Cardiac septum (tissue), 1 donor: ENCODE measurements at places on chromosomes 5 and 9. TPM values are rescaled to one million over a fixed set of nuclear protein-coding genes. Genes with fewer than 3 reads are reported as not detected.
A peak's percentile ranks its signal among the peaks of the same experiment; 100 is the strongest.

DNA sequence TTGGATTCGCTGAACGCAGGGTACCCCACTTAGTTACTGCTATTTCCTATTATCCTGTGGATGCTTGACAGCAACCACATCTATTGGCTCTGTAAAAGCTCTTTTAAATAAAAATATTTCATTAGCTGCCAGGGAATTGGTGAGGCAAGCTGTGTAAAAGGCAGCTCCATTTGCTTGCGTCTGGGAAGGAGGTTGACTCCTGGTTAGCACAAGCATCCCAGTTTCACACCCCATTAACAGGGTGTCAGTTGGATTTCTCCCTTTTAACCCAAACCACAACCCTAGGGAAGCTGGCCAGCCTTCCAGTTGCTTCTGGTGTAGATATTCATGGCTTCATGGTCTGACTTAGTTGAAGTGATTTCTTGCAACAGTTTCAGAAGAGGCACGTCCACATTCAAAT is 151.0 kb downstream of the GPBP1 start:
- DNase-seq = no peak

- DNase-seq = no peak
Observed at GRCh38 chr9:128169925-128170324, 9.9 kb downstream of the BBLN start.

GRCh38 chr5:1706428-1706827 is 93.2 kb downstream of the MRPL36 start:
- DNase-seq = no peak

The ABO gene
- total RNA-seq = 2.0 TPM

DNA sequence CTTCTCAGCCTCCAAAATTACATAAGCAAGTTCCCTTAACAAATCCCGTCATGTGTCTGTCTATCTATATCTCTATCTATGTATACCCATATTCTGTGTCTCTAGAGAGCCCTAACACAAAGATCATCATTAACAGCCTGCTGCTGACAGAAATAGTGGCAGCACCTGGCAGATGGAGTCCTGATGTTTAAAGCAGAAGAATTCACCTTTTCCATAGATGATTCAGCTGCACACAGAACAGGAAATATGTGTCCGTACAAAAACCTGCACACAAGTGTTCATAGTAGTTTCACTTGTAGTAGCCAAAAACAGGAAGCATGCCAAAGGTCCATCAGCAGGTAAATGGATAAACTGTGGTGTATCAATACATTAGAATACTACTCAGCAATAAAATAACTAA is 45.0 kb upstream of the ACO1 start:
- DNase-seq = no peak

The ZNF454 gene
- total RNA-seq = 1.7 TPM

- DNase-seq = no peak
Observed at GRCh38 chr9:135978642-135979546, 17.7 kb upstream of the UBAC1 start.

DNA sequence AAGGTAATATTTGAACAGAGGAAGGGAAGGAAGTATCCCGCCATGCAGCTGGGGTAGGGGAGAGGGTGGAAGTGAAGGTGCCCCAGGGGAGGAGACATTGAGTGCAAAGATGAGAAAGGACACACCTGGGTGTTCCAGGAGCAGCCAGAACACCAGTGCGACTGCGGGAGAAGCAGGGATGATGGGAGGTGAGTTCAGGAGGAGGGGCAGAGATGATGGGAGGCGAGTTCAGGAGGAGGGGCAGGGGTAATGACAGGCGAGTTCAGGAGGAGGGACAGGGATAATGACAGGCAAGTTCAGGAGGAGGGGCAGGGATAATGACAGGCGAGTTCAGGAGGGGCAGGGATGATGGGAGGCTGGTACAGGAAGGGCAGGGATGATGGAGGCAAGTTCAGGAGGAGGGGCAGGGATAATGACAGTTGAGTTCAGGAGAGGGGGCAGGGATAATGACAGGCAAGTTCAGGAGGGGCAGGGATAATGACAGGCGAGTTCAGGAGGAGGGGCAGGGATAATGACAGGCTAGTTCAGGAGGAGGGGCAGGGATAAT is 17.2 kb upstream of the SPOCK1 start:
- no peak for DNase-seq

The PTGER4 gene
- 6.1 TPM for total RNA-seq

- no peak for DNase-seq
Observed at GRCh38 chr5:16561660-16562059, 55.1 kb downstream of the RETREG1 start.

DNA sequence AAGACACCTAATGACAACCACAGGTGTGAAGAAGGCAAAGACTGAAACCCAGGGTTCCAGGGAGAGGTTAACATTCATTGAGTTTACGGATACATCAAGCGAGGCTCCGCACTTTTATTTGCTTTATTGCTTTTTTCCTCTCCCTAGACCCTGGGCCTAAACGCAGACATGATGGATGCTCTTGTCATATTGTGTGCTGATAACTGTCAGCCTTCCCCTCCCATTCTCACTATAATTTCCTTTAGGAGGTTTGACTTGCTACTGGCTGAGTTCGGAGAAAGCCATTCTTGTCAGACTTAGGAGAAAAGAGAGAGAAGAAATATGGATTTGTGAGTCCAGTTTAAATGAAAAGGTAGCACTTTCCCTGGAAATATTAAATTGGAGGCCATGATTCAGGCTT is 471.6 kb downstream of the DNAH5 start:
- DNase-seq = no peak

DNA sequence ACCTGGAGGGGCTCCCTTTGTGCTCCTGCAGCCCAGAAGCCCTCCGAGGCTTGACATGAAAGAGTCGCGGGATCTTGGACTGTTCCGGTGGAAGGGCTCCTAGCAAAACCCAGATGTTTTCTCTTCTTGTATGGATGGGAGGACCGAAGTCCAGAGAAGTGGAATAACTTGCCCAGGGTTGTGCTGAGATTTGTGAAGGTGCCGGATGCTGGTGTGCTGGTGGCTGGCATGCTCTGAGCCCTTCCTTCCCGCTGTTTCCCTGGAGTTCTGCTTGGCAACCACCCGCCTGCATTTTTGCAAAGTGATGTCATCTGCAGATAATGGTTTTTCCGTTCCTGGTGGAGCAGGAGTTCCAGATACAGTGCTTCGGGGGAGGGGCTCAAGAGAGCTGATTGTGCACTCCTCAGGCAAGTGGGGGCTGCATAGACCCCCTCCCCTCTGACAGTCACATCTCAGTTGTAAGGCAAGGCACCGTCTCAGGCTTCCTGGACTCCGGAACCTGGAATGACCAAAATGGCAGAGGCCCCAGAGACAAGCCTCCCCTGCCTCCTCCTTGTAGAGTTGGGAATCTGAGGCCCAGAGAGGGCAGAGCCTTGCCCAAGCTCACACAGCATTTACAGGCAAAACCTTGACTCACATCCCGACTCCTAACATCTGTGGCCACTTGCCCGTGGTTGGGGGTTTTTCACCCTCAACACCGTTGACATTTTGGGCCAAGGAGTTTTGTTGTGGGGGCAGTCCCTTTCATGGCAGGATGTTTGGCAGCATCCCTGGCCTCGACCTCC is 157.0 kb downstream of the RGS3 start:
- no peak for DNase-seq

The ECM2 gene
- 8.0 TPM for total RNA-seq

- no peak for DNase-seq
Observed at GRCh38 chr5:39063037-39063436, 11.2 kb downstream of the RICTOR start.

The TIMD4 gene
- not detected for total RNA-seq

- no peak for DNase-seq
Observed at GRCh38 chr9:136204145-136204805, 653 bp downstream of the LHX3 start.

The YTHDC2 gene
- 15.6 TPM for total RNA-seq

GRCh38 chr9:3909966-3910650 is 384.3 kb upstream of the RFX3 start:
- no peak for DNase-seq

GRCh38 chr5:99105216-99105615 is 176.4 kb upstream of the CHD1 start:
- no peak for DNase-seq

The HMHB1 gene
- total RNA-seq = not detected

DNA sequence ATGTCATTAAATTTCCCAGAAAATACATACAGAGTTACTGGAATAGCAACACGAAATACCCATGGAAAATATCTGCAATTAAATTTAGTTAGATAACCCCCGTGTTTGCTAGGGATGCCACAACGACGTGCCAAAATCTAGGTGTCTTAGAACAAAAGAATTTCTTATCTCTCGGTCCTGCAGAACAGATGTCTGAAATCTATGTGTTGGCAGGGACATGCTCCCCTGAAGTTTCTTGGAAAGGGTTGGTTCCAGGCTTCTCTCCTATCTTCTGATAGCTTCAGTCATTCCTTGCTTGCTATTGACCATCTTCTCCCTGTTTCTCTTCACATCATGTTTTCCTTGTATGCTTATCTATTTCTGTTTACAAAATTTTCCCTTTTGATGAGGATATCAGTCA is 1067.0 kb downstream of the CDH18 start:
- no peak for DNase-seq

- no peak for DNase-seq
Observed at GRCh38 chr5:89572696-89573095, 689.7 kb upstream of the MEF2C start.

DNA sequence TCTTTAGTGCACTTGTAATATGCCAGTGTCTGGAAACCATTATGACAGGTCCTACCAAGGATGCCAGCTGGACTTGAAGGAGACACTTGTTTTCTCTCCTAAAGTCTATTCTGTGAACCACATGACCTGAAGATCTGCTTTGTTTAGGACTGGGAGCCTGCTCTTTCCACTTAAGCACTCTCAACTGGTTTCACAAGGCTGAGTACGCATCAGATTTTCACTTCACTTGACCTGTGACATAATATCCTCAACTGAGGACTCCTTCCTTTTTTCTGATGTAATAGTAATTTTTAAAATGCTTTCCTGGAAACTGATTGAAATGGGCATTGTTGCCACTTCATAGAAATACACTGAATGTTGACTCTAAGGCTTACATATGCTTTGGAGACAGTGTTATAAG is 52.2 kb downstream of the PDE8B start:
- DNase-seq = no peak

- DNase-seq = no peak
Observed at GRCh38 chr9:3511551-3511950, 14.2 kb downstream of the RFX3 start.

The PCDHB4 gene
- total RNA-seq = 1.3 TPM

DNA sequence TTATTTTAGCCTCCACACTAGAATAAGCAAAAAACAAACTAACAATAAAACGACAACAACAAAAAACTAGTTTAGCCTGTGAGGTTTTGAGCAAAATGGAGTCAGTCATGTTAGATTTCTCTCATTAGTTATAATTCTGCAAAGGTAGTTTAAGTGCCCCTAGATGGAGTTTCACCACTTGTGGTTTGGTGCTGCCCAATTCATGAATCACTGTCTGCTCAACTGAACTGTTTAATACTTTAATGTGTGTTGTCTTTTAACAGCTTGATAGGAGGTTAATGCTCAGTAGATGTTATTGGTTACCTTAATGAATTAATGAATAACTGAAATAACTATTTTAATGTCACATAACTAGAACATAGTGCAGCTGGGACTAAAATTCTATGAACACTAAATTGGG is 3.5 kb upstream of the PLAA start:
- DNase-seq = no peak

DNA sequence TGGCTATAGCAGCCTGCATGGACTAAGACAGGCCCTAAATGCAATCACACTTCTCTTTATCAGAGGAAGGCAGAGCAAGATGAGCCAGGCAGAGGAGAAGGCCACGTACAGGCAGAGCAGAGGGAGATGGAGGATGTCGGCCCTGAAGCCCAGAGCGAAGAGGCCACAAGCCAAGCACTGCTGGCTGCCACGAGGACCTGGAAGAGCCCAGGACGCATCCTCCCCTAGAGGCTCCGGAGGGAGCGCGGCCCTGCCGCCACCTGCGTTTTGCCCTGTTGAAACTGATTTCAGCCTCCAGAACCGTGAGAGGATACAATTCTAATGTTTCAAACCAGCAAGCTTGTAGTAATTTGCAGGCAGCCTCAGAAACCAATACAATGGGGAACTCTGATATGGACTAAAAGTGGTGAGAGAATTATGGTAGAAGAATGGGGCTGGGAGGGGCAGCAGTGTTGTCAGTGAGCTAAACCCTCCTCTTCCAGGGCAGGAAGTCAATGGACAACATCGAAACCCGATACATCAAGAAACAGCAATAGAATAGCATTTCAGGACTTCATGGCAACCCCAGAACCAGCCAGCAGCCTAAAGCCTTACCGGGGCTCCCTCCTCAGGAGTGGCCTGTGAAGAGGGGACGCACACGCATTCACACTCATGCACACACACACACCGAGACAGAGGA is 32.6 kb downstream of the ADAMTS2 start:
- peak; percentile 57 for DNase-seq

- peak; percentile 91 for DNase-seq
Observed at GRCh38 chr5:172714491-172715420, 56.2 kb downstream of the DUSP1 start.

DNA sequence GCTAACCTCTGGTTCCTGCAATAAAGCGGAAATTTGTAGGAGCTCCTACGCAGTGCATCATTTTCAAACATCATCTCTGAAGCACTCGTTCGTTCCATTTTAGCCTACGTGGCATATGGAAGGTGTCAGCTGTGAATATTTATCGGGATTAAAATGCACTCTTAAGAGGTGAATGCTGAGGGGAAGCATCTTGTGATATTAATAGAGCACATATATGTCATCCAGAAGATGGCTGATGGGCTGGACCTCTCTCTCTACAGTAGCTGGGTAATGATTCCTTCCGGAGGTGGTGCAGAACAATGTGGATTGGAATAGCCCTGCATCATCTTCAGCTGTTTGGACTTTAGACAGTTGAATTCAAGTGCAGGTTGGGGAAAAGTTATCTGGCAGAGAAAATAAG is 478.7 kb downstream of the DMAC1 start:
- no peak for DNase-seq
